ENCODE measurements at places on chromosomes 1 and 21.

GRCh38 chr21:15199414-15200383 is 134.9 kb upstream of the NRIP1 start:
- no peak for DNase-seq

GRCh38 chr1:98110674-98111073 is 189.8 kb upstream of the DPYD start:
- no peak for DNase-seq

DNA sequence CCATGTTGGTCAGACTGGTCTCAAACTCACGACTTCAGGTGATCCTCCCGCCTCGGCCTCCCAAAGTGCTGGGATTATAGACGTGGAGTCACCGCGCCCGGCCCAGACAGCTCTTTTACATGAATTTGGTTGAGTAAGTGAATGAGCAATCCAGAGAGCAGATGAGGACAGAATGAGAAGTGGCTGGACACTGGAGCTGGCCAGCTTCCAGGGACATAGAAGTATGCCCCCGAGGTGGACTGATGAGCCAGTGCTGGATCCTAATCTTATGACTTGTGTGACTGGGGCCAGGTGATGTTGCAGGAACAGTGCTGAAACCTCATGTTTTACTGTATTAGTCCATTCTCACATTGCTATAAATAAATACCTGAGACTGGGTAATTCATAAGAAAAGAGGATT is 35.9 kb upstream of the KANK4 start:
- no peak for DNase-seq

- no peak for DNase-seq
Measured at GRCh38 chr1:213998785-213999184, 11.0 kb downstream of the PROX1 start.

Measured in C1 segment of cervical spinal cord (tissue), 14 donors.